ENCODE measurements at places on chromosomes 1 and 21.

DNA sequence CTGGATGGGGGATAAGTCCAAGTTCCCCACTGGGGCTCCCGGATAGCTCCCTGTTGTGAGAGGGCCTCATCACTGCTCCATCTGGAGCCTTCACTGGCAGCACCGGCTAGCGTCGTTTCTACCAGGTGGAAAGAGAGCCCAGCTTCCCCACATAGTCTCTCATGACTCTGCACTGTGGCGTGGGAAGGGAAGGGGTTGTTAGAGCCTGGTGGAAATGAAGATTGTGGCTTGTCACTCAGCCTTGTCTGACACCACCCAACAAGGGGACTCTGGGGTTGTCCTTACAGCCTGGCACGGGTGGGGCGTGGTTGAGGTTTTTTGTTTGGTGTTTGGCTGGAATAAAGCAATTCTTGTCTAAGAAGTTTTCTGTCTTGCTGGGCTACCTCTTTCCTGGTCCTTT, 94.6 kb downstream of the ADARB1 start:
- DNase-seq = peak; percentile 87

DNA sequence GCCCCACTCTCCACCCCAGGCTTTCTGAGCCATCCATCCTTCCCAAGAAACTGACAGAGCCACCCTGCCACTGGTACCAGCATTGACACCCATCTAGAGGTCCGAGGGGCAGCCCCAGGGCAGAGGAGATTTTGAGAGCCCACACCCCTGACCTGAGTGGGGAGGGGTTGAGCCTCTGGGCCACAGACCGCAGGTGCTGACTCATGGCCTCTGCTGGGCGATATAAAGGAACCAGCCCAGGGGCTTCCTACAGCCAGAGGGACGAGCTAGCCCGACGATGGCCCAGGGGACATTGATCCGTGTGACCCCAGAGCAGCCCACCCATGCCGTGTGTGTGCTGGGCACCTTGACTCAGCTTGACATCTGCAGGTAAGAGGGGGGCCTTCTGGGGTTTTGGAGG, at the start of gene PADI4:
Gene PADI4 (plus strand): TSS at position 252 of the 400 bp plus-strand sequence. CDS start 26 bp downstream, at position 278.
- DNase-seq = no peak

DNA sequence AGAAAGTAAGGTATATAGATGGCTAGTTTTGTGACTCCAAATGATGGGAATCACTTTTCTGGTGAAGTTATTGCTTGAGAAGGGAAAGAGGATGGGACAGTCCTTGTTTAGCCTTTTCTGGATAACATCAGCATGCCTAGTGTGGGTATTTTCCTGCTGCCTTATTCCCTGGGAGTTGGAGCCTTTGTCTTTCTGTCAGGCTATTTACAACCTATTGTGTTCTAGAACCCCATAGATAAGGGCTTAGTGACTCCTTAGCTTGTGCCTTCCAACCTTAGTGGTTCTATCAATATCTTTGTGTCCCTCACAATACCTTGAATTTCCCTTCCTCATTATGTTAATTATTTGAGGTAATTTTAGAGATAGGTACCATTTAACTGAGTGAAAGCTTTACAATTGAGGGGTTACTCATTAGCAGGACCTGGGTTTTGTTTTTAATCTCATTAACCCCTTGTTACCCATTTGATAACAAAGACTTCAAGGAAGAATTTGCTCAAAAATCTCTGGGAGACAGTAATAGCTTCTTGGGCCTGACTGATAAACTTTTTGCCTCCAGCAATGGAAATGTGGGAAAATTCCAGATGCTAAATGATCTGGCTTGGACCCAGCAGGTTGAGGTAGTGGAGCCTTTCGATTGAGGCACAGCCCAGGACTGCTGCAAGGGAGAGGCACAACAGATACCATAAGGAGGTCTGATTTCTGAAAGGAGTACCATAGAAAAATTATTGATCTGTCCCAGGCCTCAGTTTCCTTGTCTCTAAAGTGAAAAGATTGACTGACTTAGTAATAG, 49.0 kb downstream of the CACHD1 start:
- DNase-seq = no peak

DNA sequence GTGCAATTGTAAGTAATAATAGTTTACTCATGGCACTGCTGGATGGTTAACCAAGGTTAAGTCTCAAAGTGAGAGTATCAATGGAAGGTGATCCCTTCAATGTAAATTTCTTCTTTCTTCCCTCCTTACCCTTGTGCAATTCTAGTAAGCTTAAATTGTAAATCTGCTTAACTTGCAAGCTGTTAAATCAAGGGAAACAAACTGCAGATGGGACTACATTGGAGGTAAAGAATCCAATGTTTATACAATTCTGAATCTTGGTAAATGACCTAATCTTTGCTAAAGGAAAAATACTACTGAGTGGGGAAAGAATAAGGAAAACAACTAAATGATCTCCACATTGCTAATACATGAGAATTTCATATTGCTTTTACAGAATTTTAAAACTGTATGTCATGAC, 6.7 kb upstream of the CD55 start:
- DNase-seq = no peak

DNA sequence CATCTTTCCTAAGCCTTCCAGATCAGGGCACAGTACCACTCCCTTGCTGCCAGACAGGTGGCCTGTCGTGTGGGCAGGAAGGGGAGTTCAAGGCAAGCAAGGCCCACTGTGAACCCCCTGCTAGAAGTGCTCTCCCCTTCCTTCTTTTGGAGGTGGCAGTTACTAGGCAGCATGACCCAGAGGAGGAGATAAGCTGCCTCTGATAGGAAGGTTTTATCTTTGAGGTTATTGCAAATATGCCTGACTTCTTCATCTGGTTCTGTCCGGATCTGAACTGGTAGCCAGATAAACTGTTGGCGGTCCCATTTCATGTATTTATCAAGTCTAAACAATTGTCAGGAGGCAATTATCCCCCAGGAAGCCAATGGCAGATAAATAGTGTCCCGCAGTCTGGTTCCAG, 198.2 kb upstream of the LMO4 start:
- no peak for DNase-seq

- DNase-seq = no peak
Observed at GRCh38 chr1:87296206-87296605, 32.5 kb upstream of the LMO4 start.

- DNase-seq = no peak
Observed at GRCh38 chr1:185593271-185593670, 140.9 kb upstream of the HMCN1 start.

- no peak for DNase-seq
Observed at GRCh38 chr1:22461100-22461499, 9.4 kb downstream of the ZBTB40 start.

DNA sequence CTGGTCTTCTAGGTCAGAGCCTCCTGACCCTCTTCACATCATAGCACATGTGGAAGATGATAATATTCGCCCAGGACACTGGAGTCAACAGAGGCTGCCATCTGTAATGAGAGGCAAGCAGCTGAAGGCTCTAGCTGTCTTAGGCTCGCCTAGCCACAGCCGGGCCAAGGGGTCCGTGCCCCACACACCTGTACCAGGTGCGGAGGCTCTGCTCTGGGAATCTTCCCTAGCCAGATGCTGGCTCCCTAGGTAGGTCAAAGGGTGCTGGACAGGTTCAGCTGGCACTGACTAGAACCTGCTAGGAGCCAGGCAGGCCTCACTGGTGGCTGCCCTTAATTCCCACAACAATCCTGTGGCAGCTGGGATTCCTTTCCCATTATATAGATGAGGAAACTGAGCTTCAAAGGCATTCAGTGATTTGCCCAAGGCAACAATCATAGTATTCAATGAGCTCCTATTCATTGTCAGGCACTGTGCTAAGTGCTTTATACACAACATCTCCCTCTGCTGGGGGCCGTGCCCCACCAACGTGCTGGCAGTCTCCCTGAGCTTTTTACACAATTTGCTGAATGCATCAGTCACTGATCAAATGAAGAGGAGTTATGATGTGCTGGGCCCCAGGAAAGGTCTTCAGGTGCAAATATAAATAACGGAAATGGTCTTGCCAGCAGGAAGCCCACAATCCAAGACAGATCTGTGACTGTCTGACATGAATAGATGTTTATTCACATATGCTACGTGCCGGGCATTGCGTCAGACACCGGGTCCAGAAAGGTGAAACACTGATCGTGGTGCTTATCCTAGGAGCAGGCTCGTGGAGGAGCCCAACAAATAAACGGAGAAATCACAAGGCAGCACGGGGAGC, 58.0 kb downstream of the DDX20 start:
- DNase-seq = no peak

GRCh38 chr1:14642712-14643111, 44.2 kb downstream of the KAZN start:
- no peak for DNase-seq

DNA sequence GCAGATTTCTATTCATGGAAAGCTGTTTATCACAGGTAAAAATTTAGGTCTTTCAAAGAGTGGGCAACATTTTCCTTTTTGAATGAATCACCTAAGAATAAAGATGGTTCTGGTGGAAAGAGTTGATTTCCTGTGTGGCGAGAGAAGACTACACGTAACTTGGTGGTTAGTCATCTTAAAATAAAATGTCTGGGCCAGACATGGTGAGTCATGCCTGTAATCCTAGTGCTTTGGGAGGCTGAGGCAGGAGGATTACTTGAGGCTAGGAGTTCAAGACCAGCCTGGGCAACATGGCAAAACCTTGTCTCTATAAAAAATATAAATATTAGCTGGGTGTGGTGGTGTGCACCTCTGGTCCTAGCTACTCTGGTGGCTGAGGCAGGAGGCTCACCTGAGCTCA, 65.7 kb downstream of the DISP1 start:
- DNase-seq = no peak

Data from esophagus muscularis mucosa (tissue), 4 donors.